ENCODE measurements at places on chromosomes 7 and 10.

GRCh38 chr7:24152356-24152755 lies 131.6 kb upstream of the NPY start:
- no peak for DNase-seq

- DNase-seq: no peak
These were observed 97.5 kb downstream of the RPS24 start for GRCh38 chr10:78130966-78131710.

DNA sequence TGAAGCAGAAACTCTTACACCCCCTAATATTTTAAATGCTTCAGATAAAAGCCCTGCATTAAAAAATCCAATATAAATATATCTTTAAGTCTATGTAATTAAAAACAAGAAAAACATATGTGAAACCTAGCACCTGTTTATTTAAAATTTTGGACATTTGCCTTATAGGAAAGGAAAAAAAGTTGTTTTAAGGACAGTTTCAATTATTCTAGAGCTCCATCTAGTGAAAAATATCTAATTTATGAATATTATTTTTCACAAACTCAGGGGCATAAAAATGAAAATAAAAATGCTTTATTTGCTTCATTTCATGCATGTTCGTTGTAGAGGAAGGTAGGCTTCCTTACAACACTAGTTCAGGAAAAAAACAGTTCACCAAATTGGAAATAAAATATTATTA lies 26.1 kb downstream of the ENKUR start:
- no peak for DNase-seq

GRCh38 chr10:6239213-6239991 lies 36.7 kb downstream of the PFKFB3 start:
- peak; percentile 30 for DNase-seq

- peak; percentile 20 for DNase-seq
These were observed 101.0 kb upstream of the DNAAF5 start for GRCh38 chr7:625376-625971.

DNA sequence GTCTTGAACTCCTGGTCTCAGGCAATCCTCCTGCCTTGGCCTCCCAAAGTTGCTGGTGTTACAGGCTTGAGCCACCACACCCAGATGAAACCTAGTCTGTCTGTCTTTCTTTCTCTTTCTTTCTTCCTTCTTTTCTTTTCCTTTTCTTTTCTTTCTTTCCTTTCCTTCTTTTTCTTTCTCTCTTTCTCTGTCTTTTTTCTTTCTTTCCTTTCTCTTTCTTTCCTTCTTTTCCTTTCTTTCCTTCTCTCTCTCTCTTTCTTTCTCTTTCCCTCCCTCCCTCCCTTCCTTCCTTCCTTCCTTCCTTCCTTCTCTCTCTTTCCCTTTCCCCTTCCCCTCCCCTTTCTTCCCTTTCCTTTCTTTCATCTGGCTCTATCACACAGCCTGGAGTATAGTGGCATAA lies 185.2 kb downstream of the CACNB2 start:
- no peak for DNase-seq

- no peak for DNase-seq
These were observed 48.1 kb downstream of the DPYSL4 start for GRCh38 chr10:132234860-132235259.

DNA sequence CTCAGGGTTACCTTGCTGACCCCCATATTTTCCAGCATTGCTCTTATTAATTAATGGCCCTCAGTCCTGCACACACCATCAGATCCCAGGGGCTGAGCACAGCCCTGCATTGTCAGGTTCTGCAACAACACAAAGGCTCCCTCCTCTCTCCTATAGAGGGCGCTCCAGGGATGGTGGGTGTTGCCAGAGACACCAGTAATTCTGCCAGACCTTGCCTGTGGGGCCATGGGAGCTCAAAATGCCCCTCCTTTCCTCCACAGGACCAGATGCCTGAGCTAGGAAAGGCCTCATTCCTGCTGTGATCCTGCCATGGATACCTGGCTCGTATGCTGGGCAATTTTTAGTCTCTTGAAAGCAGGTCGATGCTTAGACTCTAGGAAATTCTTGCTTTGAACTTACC lies 42.8 kb upstream of the PRSS58 start:
- no peak for DNase-seq

DNA sequence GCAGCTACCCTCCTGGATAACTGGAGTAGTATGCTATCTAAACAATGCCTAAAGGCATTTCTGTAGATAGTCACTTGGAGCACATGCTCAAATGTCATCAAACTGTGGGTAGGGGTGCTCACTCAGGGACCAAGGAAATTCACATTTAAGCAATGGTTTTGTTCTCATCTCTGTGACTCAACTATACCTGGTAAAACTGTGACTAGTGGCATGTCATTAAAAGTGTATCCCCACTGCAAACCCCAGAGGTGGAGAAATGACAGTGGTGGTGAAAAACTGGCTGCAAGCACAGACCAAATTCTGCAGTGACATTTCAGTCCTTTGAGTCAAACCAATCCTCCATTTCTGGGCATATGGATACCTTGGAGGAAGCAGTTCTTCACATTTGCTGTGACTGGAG lies 134.2 kb upstream of the EFCAB10 start:
- DNase-seq: no peak

GRCh38 chr10:18880530-18880929 lies 168.1 kb upstream of the MALRD1 start:
- DNase-seq: no peak

- no peak for DNase-seq
These were observed 177.5 kb downstream of the CACNA2D1 start for GRCh38 chr7:82266081-82266480.

DNA sequence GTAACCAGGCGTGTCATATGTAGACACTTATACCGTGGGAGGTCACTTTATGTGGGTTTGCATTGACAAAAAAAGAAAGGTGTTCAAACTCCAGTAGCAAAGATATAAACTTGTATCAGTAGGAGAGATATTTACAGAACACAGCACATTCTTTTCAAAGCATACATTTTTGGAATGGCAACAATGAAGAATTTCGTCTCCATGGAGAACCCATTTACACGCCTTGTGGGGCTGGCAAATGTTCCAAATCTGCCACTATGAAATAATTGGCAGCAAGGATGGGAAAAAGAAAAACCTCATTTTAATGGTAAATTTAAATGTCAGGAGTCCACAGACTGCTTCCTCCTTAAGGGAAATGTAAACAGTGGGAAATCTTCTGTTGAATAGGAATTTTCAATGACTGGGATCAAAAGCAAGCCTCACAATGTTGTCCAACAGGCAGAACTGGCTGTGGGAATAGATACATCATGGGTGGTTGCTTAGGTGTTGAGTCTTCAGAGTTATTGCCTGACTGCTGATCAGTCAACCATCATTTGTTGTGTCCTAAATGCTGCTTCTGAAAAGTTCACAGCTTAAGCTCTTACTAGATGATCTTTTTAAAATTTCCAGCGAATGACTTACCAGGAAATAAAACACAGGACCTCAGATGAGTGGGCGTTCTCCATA lies 256.6 kb upstream of the SEMA3C start:
- no peak for DNase-seq

DNA sequence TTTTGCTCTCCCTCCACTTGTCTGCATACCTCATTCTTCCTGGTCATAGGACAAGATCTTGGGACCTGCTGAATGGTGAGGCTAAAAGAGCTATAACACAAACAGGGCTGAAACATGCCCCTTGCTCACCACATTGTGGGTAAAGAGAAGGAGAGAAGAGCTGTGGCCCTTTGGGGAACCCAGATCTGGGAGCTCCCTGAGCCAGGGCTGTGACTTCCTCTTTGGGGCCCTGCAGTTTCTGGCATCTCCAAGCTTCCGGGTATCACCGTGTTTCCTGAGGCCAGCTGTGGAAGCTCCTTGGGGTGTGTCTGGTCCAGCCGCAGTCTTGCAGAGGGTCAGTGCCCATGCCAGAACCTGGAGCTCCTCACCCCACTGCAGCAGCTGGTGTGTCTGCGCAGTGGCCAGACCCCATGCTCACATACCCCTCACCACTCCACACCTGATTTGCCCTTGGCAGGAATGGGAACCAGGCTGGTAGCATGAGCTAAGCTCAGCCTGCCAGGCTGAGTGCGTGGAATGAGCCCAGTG lies 34.0 kb downstream of the DKK1 start:
- no peak for DNase-seq

- DNase-seq: no peak
These were observed 64.1 kb downstream of the CAV1 start for GRCh38 chr7:116588641-116589594.

- no peak for DNase-seq
These were observed 14.6 kb downstream of the FGL2 start for GRCh38 chr7:77184990-77185389.

DNA sequence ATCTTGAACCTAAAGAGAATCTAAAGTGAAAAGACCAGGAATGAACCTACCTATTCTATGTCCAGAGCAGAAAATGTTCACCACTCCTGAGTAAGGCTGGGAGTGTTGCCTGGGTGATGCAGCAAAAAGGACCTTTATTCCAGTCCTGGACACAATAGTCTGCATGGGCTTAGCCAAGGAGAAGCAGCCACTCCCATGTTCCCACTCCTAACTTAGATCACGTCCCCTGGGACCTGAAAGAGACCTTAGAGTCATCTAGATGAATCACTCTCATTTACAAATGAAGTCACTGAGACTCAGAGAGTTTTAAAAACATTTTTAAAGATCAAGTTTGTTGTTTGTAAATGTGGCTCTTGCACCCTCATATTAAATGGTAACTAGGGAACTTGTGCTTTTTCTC lies 763.4 kb downstream of the KCNMA1 start:
- no peak for DNase-seq

GRCh38 chr10:97812696-97813095 lies 36.9 kb upstream of the GOLGA7B start:
- DNase-seq: no peak

DNA sequence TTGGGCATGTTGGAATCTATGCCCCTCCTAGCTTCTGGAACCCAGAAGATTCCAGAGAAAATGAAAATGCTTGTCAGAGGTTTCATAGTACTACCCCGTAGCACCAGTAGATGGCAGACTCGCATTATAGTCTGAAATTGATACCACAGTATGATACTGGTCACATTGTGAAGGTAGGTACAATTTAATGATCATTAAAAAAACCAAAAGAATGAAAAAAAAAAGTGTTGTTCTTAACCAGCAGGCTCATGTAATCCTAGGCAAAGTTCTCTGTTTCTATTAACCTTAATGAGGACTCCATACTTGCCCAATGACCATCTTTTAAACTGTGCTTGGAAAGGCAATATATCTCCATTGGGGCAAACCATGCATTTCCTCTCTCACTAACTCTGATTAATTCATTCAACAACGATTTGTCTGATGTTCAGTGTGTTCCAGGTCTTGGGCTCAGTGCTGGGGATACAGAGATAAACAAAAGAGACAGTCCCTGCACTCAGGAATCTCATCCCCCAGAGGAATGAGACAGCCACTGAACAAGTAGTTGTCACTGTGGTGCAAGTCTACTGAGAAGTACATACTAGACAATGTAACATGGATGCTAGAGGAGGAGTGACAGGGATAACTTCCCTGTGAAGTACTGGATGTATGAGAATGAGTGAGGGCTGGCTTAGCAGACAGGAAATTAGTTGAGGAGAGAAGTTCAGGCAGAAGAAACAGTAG lies 223.5 kb upstream of the PHYHIPL start:
- DNase-seq: no peak

DNA sequence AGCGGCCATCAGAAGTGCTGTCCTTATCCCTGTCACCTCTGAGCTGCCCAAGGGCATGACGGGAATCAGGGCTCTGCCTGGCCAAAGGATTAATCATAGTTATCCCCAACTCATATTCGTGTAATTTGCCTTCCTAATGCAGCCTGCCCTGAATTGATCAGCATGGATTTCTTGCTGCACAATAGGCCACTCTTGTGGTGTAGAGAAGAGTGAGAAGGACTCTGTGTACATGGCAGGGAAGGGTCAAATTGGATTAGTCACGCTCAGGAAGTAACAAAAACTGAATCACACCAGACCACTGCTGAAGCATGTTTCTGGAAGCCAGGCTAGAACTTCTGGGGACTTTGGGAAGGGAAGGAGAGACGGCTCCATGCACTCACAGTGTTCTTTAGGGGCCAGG lies 227.0 kb downstream of the BUB3 start:
- DNase-seq: no peak

- no peak for DNase-seq
These were observed at the start of gene MYO3A for GRCh38 chr10:25933653-25934608. Gene MYO3A (plus strand): TSS chr10:25934229. CDS start chr10:25952111, 17,882 bp downstream.

- no peak for DNase-seq
These were observed 21.6 kb upstream of the TRIL start for GRCh38 chr7:28979776-28980175.

DNA sequence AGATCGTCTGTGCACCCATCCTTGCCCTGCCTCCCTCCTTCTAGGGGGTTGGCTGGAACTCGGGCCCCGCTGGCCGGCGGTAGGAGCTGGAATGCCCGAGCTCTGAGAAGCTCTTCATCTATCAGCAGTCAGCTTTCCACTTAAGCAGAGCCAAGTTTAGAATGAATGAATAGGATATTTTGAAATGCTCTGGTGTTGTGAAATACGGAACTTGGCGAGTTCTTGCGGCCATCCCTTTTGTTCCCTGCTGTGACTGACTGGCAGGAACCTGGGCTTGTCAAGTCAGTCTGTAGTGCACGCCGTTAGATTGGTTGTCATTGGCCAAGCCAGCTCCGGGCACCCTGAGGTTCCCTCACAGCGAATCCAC lies 33.3 kb downstream of the FOXK1 start:
- DNase-seq: no peak

DNA sequence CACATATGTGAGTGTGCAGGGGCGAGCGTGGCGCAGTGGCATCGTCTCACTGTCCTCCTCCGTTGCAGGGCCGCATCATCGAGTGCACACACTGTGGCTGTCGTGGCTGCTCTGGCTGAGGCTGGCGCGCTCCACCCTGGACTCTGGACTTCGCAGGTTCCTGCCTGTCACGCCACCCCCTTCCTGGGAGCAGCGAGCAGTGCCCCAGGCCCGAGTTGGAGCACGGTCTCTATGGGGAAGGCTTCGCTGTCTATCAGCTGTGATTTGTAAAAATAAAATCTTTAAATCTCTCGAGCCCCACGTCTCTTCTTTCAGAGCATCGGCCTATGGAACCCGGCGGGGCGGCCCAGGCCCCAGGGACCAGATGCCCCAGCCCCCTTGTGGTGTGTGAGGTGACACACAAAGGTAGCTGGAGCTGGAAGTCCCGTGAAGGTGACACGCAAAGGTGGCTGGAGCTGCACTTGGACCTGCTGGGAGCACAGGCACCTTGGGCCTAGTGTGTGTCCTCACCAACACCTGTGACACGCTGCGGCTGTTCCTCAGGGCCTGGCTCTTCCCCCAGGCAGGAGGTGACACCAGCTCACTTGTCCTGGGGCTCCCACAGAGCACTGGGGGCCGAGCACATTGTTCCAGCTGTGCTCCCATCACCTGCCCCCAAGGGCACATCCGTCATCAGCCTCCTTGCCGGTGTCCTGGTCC lies 10.7 kb downstream of the BUD31 start:
- no peak for DNase-seq

- no peak for DNase-seq
These were observed 101.4 kb downstream of the GRM8 start for GRCh38 chr7:127151379-127151778.
